ENCODE measurements at places on chromosomes 2 and 18. TPM values are rescaled to one million over a fixed set of nuclear protein-coding genes. Genes with fewer than 3 reads are reported as not detected.

Gene LHCGR
- 0.22 TPM for polyA plus RNA-seq

Gene IL36RN
- polyA plus RNA-seq, result not detected

Gene WNT6
- polyA plus RNA-seq, result 0.33 TPM

Gene COLEC12
- polyA plus RNA-seq, result 24.0 TPM

Gene IL1R1
- 28.5 TPM for polyA plus RNA-seq

Gene KIF1A
- polyA plus RNA-seq, result 11.1 TPM

DNA sequence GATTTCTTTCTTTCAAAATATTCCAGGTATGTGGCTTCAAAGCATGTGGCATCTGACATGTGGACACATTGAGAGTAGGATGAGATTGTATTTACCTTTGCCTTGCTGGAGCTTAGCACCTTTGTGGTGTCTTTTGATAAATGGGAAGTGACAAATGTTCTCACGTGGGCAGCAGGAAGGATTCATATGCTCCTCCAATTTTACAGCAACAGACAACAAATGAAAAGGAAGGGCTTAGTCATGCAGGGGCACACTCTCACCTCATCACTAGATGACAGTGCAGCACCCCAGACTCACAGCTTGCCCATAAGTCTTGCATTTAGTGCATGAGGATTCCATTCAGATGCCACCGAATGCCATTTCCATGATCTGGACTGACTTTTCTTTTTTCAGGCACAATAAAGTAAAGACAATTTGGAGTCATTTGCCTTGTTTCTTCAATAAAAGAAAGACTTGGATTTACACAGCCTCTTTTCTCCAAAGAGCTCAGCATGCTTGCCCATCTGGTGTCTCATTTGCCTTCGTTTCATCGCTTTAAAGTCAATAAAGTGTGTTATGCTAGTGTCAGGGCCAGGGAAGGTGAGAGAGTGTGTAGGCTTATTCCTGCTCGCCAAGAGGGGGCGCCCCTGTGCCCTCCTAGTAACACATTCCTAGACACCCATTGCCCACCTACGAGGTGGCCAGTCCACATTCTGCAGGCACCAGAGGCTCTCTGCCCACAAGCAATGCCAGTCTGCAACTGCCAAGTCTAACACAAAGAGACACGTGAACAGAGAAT is 39.6 kb upstream of the DAPL1 start:
- DNase-seq, result no peak

DNA sequence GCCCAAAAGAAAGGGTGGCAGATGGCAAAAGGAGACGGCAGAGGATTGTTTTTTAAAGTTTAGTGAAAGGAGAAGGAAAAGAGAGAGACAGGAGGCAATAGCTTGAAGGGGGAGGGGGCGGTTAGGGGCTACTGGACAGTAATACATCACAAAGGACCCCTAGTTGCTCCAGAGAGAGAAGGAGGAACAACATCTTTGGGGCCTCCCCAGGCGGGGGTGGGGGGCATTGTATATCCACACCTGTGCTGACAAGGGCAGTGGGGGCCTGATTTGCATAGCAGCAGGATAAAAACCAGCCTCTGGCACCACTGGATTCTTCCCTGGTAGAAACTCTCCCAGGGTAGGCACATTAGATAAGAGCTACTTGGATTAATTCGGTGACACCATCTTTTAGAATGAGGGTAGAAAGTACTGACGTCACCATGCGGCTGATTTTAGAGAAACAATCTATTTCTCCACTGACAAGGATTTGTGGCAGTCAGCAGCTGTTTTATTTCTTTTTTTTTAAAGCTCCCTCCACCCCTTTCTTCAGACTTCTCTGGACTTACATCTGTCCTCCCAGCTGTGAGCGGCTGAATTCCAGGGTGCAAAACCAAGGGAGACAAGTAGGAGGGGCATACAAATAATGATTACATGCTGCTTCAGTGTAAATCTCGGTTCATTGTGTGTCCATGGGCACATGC is 199.8 kb upstream of the NRP2 start:
- no peak for DNase-seq

DNA sequence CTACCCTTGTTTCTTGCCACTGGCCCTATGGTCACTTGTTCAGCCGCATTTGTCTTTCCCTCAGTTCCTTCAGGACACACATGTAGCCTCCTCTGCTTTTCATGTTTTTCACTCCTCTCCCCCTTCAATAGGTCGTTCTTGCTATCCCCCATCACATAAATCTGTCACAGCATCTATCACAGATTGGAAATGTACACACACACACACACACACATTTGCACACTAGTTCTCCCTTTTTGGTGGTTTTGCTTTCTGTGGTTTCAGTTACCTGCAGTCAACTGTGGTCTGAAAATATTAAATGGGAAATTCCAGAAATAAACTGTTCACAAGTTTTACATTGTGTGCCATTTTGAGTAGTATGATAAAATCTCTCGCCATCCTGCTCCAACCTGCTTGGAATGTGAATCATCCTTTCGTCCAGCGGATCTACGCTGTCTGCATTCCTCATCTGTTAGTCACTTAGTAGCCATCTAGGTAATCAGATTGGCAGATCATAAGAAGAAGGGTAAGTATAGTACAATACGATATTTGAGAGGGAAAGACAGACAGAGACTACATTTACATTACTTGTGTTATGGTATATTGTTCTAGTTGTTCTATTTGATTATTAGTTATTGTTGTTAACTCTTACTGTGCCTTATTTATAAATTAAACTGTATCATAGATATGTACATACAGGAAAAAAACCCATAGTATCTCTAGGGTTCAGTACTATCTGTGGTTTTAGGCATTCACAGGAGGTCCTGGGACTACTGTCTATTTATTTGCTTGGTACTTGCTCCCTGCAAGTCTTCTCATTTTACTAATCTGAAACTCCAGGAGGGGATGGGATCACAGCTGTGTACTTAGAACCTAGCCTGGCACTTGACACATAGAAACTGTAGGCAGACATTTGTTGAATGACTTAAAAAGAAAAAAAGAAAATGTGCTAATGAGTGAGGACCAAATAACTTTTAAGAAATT is 86.1 kb upstream of the PNPT1 start:
- no peak for DNase-seq

DNA sequence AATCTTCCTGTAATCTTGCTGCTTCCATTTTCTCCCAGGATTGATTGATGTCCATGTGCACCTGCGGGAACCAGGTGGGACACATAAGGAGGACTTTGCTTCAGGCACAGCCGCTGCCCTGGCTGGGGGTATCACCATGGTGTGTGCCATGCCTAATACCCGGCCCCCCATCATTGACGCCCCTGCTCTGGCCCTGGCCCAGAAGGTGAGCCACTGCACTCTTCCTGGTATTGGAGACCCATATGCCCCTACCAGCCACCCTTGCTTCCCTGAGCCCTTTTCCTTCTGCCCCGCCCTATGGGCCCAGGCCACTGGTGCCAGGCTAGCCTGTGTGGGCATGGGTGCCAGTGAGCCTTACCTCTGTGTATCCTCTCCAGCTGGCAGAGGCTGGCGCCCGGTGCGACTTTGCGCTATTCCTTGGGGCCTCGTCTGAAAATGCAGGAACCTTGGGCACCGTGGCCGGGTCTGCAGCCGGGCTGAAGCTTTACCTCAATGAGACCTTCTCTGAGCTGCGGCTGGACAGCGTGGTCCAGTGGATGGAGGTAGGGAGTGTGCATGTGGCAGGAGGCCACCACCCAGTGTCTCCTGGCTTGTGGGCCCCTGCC is 20.3 kb downstream of the CAD start:
- no peak for DNase-seq

DNA sequence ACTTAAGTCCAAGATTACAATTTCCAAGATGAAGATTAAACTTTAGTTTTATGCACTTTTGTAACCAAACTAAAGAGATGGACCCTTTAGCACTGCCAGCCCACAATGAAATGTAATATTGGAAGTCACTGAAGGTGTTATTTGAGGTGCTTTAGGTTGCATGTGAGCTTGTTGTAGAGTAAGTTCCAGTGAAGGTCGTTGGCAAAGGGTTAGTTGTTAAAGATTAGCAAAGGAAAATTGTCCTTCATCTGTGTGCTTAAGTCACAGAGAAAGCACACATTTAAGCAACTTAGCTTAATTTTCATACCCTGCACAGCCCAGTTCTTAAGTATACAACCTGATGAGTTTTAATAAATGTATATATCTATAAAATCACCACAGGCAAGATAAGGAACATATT is 46.7 kb downstream of the MGAT5 start:
- DNase-seq, result no peak

All from left renal cortex interstitium (tissue), 4 donors.